ENCODE measurements at places on chromosomes 3 and 15.

DNA sequence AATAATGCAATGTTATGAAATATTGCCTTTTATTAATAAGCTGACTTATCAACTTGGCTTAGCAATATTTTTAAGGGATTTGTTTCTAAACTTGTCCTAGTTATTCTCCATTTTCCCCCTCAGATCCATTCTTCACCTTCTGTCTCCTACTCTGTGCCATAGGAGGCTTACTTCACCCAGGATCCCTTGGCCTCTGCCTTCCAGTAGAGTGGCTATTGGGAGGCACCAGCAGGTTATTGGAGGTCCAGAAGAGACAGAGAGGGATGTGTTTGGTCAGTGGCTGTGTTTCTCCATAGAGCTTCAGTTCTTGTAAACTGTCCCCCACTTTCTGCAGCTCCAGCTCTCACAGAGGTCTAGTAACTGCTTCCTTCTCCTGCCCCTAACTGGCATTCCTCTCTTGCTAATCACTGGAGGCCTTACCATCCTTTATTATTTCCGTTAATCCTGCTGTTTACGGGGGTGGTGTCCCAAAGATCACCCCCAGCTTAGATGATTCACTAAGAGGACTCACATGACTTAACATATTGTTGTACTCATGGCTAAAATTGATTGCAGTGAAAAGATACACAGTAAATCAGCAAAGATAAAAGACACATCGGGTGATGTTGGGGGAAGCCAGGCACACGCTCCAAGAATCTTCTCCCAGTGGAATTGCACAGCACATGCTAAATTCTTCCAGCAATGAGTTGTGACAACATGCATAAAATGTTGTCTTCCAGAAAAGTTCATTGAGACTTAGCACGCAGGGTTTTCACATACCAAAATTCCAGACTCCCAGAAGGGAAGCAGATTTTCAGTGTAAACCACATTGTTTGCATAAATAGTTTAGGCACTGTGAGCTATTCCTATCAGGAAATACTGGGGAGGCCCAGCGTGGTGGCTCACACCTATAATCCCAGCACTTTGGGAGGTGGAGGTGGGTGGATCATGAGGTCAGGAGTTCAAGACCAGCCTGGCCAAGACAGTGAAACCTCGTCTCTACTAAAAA, 67.5 kb downstream of the RPL22L1 start:
- peak; percentile 100 for DNase-seq

DNA sequence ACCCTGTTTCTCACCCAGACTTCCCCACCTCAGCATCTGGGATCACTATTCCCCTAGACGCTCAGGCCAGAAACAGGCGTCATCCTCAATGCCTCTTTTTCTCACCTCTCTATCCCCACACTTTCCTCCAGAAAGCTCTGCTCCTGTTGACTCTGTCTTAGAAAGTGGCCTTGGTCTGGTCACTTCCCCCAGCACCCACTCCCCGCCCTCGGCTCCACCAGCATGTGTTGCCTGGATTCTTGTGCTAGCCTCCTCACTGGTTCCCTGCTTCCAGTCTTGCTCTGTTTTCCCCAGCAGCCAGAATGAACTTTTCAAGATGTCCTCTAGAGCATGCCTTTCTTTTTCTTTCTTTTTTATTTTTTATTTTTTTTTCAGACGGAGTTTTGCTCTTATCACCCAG, 39.7 kb upstream of the ESYT3 start:
- no peak for DNase-seq

- peak; percentile 70 for DNase-seq
Observed at GRCh38 chr15:68553994-68554720, 24.6 kb upstream of the CORO2B start.

GRCh38 chr15:99163271-99164062, 58.6 kb downstream of the SYNM start:
- no peak for DNase-seq

DNA sequence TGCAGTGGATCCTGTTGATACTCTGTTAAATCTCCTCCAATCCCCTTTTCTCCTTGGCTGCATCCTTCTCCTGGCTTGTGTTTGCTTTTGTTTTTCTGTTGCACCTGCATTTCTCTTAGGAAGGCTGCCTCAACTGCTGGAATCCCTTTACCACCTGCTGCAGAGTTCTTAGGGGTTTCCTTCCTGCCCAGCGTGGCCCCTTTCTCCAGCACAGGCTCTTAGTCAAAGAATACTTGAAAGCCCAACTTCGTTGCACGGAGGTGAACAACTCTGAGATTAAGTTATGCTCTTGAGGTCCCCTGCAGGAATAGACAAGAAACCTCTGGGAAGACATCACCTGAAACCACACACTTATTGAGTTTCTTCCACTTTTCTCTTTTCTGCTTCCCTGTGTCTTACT, 121.6 kb upstream of the GRM7 start:
- DNase-seq = no peak

- no peak for DNase-seq
Observed at GRCh38 chr3:14288833-14289451, 110.3 kb downstream of the LSM3 start.

GRCh38 chr15:52217186-52217585, 26.0 kb upstream of the GNB5 start:
- DNase-seq = no peak

DNA sequence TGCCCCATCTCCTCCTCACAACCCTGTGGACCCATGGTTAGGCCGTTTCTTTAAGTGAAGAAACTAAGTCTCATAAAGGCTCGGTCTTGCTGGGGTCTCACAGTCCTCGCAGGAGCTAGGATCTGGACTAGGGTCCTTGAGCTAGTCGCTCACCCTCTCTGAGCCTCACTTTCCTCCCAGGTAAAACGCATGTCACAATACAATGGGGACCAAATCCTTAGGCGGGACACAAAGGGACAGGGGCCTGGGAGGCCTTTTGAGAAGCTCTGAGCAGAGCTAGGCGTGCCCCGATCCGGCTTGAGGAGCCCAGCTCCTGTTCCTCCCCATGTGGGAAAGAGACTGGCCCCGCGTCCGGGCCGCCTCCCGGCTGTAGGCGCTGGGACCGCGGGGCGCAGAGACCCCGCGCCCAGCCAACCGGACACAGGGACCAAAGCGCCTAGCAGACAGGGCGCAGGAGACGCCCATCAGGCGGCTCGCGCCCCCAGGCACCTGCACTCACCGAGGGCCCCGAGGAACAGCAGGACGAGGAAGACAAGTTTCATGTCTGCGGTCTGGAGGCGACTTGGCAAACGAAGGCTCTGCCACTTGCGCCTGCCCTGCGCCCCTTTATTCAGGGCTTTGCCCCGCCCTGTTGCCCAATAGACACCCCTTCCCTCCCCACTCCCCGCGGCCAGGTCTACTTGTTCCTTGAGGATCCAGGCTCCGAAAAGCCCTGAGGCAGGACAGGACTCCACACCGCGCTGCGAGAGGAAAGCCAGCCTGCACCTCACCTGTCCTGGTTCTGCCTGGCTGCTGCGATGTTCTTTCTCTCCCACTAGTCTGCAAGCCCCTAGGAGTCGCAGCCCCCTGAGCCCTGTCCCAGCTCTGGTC, at the start of gene LTF:
TSS of gene LTF (minus strand) at position 580 of the 870 bp plus-strand sequence. CDS start at position 542, 38 bp downstream.
- no peak for DNase-seq

DNA sequence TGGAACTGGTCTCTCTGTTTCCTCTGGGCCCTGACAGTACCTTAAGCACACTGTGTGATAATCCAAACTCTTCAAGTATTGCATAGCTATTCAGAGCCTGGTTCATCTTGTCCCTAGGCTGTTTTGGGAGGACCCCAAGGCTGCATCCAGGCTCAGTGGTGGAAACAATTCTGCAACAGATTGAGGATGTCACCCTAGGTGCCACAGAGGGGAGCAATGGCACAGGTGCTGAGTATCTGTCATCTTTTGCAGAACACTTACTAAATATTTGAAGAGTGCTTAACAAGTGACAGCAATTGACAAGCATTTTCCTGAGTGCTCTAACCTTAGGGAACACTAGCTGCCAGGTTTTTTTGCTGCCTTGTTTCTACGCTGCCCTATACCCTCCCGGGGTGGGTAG, 27.8 kb downstream of the STARD5 start:
- no peak for DNase-seq

DNA sequence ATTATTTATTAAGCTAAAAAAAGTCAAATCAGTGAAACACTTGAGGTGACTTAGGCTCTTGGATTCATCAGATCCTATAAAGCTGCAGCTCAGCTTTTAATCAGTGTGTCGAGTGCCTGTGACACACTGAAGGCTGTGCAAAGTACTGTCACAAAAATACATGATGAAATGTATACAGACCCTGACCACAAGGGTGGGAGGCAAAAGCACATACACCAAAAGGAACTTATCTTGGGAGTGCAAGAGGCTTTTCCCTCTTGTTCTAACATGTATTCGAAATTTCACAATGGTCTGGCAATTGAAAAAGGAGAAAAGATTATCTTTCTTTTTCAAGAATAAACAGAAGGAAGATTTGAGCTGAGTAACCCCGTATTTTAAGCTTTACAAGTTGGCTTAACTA, 35.9 kb downstream of the VGLL4 start:
- peak; percentile 25 for DNase-seq

DNA sequence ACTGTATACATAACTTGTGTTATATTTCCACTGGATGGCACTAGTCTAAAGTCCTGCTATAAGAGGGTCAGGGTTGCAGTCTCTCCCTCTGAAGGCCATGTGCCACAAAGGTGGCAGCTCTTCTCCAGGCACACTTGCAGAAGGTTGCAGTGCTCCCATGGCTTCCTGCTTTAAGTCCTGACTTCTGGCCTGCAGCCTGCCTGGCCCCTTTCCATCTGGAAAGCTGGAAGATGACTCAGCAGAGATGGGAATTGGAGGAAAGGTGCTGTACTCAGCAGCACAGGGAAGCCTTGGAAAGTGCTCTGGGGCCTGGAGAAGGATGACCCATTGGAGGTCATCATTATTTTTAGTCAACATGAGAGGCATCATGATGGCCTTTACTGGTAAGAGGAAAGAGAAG, 40.9 kb upstream of the MRPL3 start:
- DNase-seq = peak; percentile 92

GRCh38 chr3:94136133-94136532, 73.3 kb downstream of the NSUN3 start:
- no peak for DNase-seq

DNA sequence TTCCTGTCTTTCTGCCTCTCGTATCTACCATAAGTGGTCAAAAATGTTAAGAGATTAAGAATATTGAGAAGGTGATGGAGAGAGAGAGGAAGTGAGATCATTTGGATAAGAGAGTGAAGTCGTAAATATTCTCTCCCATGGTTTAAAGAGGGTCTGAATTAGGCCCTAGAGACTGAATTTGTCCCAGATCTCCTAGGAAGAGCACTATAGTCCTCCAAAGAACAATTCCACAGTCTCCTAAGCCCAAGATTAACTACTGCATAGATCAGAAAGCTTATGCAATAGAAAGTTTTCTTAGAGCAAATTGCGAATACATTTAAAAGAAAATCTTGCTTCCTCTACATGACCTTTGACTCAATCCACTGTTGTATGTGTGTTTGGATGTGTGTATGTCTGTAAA, 598.8 kb downstream of the TUSC7 start:
- DNase-seq = no peak

DNA sequence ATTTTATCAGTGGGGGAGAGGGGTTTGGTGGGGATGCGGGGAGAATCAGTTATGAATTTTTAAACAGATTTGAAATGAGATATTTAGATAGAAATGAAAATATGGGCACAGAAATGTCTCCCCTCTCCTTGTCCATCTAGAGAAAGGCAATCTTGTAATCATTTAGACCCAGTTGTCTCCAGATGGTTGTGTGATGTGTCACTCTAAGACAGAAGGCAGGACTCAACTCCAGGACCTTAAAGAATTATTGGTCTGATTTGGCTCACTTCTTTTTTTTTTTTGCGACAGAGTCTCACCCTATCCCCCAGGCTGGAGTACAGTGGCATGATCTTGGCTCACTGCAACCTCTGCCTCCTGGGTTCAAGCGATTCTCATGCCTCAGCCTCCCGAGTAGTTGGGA, 77.2 kb downstream of the EOMES start:
- peak; percentile 54 for DNase-seq

- DNase-seq = no peak
Observed at GRCh38 chr15:65924004-65924403, 54.7 kb downstream of the RAB11A start.

- peak; percentile 39 for DNase-seq
Observed at GRCh38 chr15:67836477-67836876, 3.4 kb downstream of the RNU6-1 start.

GRCh38 chr3:83513677-83514076, 1445.1 kb upstream of the CADM2 start:
- DNase-seq = no peak

DNA sequence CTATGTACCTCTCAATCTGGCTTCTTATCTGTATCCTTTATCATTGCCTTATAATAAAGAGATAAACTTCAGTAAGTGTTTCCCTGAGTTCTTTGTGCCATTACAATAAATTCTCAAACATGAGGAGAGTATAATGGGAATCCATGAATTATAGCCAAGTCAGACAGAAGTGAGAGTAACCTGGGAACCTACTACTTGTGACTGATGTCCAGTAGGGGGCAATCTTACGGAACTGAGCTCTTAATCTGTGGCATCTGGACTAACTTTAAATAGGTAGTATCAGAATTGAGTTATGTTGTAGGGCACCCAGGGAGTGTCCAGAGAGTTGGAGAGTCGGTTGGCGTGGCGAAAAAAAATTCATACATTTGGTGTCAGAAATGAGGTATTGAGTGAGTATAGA, 542.6 kb downstream of the ZBBX start:
- DNase-seq = no peak

- DNase-seq = peak; percentile 41
Observed at GRCh38 chr3:138124706-138125355, 7.4 kb downstream of the A4GNT start.

- DNase-seq = peak; percentile 5
Observed at GRCh38 chr3:185552358-185552877, at the start of gene LIPH. TSS of gene LIPH (minus strand) at chr3:185552588. CDS start at chr3:185552471, 117 bp downstream.

DNA sequence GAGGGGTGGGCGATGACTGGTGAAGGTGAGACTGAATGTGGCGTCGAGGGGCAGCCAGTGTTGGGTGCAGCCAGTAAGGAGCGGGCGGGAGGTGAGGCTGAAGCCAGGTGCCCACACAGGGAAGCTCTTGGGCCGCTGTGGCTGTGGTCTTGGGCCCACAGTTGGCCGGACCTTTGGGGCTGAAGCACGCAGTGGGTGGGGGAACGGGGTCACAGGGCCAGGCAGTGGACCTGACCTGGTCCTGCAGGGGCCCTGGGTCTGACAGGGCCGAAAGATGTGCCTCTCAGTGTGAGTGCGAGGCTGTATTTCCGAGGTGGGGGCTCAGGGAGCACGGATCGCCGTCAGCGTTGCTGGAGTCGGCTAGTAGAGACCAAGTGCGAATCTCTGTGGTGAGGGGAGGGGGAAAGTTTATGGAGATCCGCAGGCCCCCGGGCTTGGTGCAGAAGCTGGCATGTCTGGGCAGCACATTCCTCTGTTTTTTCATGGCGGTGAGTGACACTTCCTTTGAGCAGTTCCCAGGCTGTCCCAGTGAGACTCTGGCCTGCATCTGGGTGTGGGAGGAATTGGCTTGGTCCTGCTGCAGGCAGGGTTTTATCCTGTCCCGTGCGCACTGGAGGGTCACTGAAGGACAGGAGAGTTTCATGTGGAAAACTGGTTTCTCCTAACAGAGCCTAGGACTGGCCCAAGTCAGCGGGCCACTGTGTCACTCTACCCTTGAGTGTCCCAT, 100.8 kb downstream of the TMEM266 start:
- no peak for DNase-seq

- no peak for DNase-seq
Observed at GRCh38 chr3:193389335-193389734, 10.8 kb upstream of the ATP13A5 start.

GRCh38 chr3:38578551-38578950, 70.9 kb downstream of the SCN5A start:
- DNase-seq = no peak

GRCh38 chr15:39704689-39705088, 78.0 kb downstream of the FSIP1 start:
- DNase-seq = peak; percentile 73

GRCh38 chr3:192303235-192303634, 424.1 kb downstream of the FGF12 start:
- no peak for DNase-seq

- no peak for DNase-seq
Observed at GRCh38 chr3:180704532-180704931, 25.2 kb upstream of the CCDC39 start.

Data from fibroblast of upper back skin (primary cell).